Left cardiac atrium (tissue), 4 donors: ENCODE measurements at places on chromosomes 7 and 10. TPM values are rescaled to one million over a fixed set of nuclear protein-coding genes. Genes with fewer than 3 reads are reported as not detected.

The EXOSC1 gene
- total RNA-seq, result 18.6 TPM

- DNase-seq, result no peak
These were observed 50.6 kb downstream of the VPS41 start for GRCh38 chr7:38858259-38858884.

The ARHGEF5 gene
- total RNA-seq, result 5.4 TPM

The CYP2E1 gene
- total RNA-seq, result 1.3 TPM

DNA sequence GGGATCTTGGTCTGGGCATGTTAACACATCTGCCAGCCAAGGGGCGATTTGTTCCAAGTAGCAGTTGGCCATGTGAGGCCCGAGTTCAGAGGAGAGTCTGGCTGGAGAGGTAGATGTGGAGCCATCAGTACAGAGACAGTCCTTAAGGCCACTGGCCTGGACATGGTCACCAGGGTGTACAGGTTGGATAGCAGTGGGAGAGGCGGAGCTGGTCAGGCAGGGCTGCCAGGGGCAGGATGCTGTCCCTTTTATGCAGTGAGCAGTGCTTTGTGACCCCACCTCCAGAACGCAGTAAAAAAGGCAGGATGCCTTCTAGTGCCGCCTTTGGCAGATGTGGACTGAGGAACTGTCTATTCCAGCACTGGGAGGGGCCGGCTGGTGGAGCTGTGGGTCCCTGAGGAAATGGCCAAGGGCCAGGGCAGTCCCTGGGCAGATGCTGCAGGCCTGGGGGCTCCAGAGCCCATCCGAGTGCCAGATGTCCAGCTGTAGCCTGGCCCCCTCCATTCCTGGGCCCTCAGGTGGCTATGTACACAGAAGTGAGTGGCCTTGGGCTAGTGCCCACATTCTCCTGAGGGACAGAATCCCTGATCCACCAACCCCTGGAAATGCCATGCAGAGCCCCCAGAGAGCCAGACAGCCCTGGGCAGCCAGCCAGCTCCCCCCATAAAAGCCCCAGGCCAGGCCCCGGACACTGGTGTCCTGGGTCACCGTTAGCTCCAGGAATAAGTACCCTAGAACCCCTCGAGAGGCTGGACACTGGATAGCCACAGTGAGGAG is 17.2 kb upstream of the MYL7 start:
- DNase-seq, result no peak

The CPEB3 gene
- total RNA-seq, result 11.4 TPM

GRCh38 chr10:37488792-37489657 is 363.6 kb downstream of the ANKRD30A start:
- DNase-seq, result no peak

DNA sequence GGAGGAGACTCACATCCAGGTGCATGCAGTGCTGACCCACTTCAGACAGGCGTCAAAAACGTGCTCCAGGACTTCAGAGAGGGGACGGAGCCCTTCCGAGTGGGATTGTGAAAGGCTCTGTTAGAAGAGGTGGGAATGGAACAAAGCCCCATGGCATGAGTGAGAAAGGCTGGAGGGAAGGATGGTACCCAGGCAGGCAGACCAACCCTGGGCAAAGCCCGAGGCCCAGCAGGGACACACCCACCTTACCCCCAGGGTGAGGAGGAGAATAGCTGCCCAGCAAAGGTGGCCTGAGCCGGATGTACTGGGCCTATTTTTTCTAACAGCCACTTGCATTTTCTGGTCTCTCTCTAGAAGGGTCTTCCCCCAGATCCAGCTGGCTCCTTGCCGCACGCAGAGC is 14.8 kb downstream of the CHAT start:
- DNase-seq, result no peak

- DNase-seq, result no peak
These were observed 240.0 kb upstream of the RHOBTB1 start for GRCh38 chr10:61183967-61184366.

- no peak for DNase-seq
These were observed 128.7 kb downstream of the SH3PXD2A start for GRCh38 chr10:103726637-103727036.

DNA sequence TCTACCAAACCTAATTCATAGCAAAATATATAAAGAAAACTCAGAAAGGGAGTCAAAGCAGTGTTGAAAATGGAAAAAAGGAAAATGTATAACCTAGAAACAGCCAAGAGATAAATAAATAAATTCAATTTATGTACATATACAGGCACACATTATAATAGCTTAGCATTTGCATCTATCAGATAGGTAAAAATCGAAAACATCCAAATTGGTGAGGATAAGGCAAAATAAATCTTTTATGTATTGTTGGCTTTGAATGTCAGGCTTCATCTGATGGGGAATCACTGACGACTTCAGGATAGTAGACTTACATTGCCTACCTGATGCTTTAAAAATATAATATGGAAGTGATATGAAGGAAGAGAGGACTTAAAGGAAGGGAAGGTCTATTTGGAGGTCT is 20.6 kb upstream of the CHRM2 start:
- no peak for DNase-seq

The ARL3 gene
- 12.4 TPM for total RNA-seq
